Right lobe of liver (tissue), 6 donors: ENCODE measurements at places on chromosomes 1 and 21.

- DNase-seq, result no peak
Measured at GRCh38 chr1:115877511-115877910, 36.6 kb upstream of the NHLH2 start.

DNA sequence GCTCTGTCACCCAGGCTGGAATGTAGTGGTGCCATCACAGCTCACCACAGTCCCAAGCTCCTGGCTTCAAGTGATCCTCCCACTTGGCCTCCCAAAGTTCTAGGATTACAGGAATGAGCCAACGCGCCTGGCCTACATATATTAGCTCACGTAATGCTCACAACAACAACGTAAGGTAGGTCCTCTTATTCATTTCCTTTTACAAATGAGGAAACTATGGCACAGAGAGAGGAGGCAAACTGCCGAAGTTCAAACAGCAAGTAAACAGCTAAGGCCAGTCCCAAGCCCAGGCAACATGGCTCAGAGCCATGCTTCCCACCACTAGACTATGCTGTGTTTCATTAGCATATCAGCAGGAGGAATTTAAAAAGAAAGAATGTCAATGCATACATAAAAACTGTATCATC lies 284.4 kb downstream of the VAV3 start:
- DNase-seq, result no peak

DNA sequence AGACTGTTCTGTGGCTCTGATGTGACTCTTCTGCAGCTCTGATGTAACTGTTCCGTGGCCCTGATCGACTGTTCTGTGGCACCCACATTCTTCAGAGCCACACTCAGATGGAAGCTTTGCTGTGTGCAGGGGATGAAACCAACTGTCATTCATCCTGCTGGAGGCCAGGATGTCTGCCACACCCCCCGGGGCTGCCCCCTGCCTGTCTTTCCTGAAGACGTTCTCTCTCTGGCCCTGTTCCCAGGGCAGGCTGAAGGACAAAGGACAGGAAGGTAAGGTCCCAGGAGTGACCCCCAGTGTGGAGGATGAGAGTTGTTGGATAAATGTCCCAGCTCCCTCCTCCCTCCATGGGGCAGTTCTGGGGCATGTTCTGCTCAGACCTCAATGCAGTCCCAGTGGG lies 29.4 kb upstream of the UMODL1 start:
- DNase-seq, result no peak

- DNase-seq, result no peak
Measured at GRCh38 chr1:121558514-121558913, 373.7 kb downstream of the SRGAP2C start.

GRCh38 chr1:87243573-87243972 lies 85.1 kb upstream of the LMO4 start:
- DNase-seq, result no peak
